ENCODE measurements at places on chromosomes 5 and 9.

GRCh38 chr5:123124859-123125595 lies 36.0 kb downstream of the PRDM6 start:
- no peak for DNase-seq

DNA sequence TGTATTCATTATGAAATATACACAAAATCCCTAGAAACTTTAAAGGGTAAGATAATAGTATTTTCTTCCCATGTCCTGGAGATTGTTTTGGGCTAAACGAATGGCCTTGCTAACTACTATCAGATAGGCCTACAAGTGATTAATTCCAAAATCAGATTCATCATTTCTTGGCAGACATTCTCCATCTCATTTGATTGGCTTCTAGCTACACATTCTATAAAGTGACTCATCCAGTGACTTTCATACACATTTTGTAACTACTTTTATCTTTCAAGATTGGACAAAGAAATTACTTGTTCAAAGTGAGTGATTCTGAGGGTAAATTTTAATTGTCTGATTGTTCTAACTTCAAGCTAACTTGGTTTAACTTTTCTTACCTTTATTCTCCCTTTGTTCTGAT lies 93.3 kb downstream of the RAPGEF6 start:
- DNase-seq, result no peak

DNA sequence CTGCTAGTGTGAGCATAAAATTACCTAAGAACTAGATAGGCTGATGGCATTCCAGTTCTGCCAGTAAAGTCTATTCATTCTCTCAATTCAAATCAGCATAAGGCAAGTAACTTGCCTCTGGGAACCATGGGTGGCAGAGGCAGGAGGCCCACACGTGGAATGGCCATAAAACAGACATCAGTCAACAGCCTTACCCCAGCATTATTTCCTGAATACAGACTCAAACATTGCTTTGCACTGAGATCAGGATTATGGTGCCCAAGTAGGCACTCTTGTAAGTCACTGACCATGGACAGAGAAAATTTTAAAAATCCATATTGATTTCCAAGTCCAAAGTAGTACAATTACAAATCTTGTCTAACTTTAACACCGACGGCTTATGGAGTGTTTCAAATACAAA lies 157.7 kb downstream of the NR2F1-AS1 start:
- no peak for DNase-seq

GRCh38 chr5:14954616-14955343 lies 83.2 kb upstream of the ANKH start:
- DNase-seq, result no peak

- DNase-seq, result no peak
Measured at GRCh38 chr5:119332978-119333401, 22.8 kb upstream of the TNFAIP8 start.

DNA sequence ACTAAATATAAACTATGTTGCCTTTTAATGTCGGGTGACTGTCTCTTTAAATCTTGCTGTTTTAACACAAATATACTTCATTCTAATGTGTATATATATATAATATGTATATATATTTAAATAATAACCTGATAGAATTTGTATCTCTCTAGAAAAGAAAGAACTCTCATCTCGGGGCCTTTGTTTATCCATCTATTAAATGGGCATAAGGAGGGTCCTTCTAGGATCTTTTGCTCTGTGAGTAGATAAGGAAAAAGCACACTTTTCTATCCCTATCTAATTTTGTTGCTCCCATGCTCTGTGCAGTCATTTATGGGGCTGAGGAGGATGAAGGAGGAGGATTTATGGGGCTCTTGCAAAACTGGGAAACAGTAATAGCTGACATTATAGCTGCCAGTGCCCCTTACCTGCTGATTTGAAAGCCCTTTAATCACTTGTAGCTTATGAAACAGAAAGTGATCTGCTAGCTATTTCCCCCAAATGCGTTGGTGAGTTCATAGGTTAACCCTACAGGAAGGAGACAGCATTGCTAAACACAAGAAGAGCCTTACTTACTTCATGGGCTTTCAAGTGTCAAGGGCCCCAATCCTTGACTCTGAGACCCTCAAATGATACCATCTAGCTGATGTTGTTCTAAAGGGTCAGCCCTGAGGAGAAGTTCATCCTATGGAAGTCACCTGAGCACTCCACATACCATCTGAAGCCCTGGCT lies 5.8 kb upstream of the PPARGC1B start:
- DNase-seq, result no peak

DNA sequence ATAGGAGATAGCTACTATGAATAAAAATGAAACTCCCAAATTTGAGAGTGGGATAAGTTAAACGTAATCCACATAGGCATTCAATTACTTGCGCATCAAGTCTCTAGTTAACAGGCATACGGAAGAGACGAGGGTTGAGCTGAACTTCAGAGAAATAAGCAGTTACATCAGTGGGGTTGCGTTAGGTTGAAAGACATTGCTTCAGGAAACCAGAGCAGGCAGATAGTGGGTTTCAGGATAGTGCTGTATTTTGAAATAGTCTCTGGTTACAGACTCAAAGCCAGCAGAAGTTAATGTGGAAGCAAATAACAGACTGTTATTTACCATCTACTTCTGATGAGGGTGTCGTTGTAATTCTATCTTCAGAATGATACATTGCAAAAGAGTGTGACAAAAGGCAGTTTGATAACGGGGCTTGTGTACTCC lies 533.4 kb downstream of the PDE4D start:
- DNase-seq, result no peak

DNA sequence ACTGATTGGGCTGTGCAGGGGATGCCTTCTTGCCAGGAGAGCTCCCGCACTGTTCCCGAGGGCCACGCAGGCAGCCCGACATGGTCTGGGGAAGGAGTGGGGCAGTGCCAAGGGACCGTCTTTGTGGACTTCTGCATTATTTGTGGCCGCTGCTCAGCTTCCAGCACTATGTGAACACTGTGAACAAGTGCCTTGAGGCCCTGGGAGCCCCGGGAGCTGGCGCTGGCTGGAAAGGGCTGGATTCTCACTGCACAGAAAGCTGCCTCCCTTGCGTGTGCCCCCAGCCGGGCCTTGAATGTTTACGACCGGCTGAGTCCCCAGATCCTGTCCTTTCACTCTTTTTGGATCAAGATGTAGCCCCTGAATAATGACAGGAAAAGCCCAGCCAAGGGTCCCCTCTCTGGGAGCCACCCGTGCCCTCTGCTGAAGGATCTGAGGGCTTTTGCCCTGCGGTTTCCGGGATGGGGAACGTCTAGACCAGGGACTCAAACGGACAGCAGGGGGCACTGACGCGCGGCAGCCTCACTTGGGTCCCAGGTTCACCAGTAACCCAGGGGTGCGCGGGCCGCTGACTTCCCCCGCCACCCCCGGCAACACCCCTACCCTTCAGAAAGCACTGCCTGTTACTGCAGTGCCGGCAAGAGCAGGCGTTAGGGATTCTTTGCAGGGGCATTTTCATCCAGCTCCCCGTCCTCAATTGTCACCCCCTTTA lies 98.9 kb upstream of the FCN2 start:
- DNase-seq, result no peak

GRCh38 chr5:111553868-111554267 lies 41.5 kb upstream of the STARD4 start:
- no peak for DNase-seq

- no peak for DNase-seq
Measured at GRCh38 chr5:80215523-80215922, 40.3 kb downstream of the SERINC5 start.

DNA sequence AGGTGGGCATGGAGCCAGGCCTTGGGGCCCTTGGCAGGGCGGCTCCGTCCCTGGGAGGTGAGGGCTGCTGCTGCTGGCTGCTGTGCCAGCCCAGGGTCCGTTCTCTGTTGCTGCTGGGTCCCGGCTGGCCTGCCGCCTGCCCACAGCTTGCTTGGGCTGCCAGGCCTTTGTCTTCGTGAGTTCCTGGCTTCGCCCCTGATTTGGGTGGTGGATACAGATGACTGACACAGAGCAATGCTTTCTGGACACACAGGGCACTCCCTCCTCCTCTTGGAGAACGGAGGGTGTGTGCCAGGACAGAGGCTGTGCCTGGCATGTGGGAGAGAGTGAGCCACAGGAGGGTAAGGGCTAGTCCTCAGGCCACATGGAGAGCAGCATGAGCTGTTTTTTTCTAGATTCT lies 166.1 kb downstream of the MACROH2A1 start:
- no peak for DNase-seq

- no peak for DNase-seq
Measured at GRCh38 chr9:75184471-75184870, 96.2 kb downstream of the OSTF1 start.

DNA sequence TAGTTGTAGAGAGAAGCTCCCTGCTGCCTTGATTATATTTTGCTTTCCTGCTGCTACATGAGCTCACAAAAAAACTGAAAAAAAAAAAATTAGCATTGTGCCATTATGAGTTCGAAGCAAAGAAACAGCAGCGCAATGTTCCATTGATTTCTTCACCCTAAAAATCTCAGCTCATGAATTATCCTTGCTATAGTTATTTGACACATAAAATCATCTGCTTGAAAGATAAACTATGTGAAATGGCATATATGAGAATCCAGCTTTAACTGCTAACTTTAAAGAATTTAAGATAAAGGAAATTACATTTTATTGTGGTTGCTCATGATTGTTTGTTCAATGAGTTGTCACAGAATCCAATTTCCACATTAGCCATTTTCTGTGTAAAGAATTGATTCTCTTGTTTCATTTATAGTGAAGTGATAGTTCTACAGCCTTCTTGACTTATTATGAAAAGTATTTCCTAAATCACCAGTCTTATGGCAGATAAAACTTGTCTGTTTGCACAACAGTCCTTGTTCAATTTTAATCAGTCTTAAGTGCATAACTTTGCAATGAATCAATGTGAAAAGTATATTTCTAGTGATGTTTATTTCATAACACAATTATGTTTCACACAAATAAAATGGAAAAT lies 1275.0 kb upstream of the CDH9 start:
- DNase-seq, result no peak

- no peak for DNase-seq
Measured at GRCh38 chr9:76962732-76963131, 56.7 kb upstream of the FOXB2 start.

DNA sequence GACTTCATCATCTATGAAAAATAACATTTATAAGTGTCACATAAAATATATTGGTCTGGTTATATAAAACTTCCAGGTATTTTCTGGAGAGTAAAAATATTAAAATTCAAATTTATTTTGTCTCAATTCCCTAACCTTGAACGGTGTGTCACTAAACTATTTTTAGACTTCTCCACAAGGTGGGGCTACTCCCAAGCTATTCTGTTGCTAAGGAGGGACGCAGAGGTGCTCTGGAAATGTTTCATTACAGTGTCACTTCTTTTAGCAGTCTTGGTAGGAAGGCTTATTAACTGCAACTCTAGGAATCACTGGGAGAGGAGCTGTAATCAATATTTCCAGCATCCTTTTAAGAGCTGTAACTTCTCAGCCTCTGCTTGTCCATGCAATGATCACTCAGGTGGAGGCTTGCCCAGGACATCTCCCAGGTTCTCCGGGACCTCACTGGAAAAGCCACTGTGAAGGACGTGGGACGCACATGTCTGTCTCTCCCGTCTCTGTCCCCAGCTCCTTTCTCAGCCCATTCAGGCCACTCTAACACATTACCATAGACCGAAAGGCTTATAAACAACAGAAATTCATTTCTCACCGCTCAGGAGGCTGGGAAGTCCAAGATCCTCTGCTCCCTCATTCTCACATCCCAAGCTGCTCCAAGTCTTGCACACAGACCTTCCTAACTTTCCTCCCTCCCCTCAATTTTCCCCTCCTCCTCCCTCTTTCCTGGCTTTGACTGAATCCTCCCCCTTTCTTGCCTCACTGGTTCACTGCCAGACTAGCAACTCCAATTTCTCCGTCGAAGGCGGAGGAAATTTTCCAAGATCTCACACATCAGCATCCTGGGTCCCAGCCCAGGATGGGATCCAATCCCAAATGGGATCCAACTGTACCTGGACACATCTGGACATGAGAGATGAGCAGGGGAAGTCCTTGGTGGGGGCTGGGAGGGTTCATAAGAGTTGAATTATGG lies 32.7 kb upstream of the DNAH5 start:
- DNase-seq, result no peak

DNA sequence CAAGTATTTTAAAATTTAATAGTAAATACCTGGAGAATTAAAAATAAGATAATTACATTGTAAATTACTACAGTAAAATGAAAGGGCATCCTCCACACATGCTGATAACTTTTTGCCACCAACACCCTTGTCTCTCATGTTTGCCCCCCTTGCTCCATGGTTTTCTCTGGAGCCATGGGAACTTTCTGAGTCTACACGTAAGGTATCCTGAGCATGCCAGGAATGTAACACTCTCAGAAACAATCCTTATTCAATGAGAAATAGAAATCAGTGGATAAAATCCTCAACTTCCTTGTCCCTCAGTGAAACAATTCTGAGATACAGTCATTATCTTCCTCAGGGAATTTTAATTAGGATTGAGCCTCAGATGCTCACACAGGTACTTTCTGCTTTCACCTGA lies 108.9 kb downstream of the IZUMO3 start:
- DNase-seq, result no peak

DNA sequence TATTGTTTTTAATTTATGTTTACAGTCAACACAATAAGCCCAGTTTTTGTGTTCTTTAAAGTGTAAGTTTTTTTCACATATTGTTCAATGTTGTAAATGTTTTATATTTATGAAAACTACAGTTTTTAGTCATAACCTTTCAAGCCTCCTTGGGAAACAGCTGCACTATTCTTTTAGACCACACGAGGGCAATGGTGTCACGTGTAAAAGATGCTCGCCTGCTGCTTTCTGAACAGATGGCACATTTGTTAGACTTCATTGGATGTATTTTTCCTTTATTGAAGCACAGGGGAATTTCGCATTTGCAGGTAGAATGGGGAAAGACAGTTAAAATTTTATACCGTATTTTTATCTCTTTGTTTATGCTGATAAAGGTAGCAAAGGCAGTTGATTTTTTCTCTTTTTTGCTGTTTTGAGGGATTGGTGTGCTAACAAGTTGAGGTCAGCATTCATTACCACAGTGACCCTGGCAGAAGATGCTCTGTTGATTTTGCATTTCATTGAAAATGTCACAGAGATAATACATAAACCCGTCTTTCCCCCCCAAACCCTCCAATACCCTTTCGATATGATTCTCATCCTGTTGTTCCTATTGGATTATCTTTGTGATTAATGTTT lies 59.0 kb downstream of the MAT2B start:
- peak; percentile 33 for DNase-seq

DNA sequence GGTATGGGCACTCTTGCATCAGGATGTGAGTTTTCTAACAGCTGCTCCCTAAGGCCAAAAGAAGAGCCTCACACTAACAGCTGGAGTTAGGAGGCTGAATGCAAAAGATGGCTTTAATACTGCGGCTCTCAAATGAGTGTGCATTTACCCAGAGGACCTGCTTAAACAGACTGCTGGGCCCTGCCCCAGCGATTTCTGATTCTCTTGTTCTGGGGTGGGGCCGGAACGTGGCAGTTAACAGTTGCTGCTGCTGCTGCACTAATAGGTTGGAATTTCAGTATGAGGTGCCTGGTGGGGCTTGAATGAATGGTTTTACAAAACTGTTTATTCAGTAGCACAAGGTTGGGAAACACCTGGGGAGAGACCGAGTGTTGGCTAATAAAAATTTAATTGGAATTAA lies 26.1 kb downstream of the HMGCR start:
- DNase-seq, result no peak

- no peak for DNase-seq
Measured at GRCh38 chr9:88657893-88658292, 122.9 kb downstream of the NXNL2 start.

- DNase-seq, result no peak
Measured at GRCh38 chr5:139051392-139051791, 146.8 kb downstream of the SIL1 start.

- no peak for DNase-seq
Measured at GRCh38 chr9:91886414-91887076, 63.5 kb downstream of the ROR2 start.
